ENCODE measurements at places on chromosomes 2 and 18.

GRCh38 chr2:113039158-113039557 is 13.5 kb downstream of the IL36B start:
- no peak for DNase-seq

- DNase-seq: no peak
These were observed 37.9 kb upstream of the RPL31 start for GRCh38 chr2:100964222-100964621.

- no peak for DNase-seq
These were observed 30.5 kb downstream of the DNMT3A start for GRCh38 chr2:25310965-25311864.

- no peak for DNase-seq
These were observed 33.0 kb upstream of the RPL37A start for GRCh38 chr2:216465579-216466195.

DNA sequence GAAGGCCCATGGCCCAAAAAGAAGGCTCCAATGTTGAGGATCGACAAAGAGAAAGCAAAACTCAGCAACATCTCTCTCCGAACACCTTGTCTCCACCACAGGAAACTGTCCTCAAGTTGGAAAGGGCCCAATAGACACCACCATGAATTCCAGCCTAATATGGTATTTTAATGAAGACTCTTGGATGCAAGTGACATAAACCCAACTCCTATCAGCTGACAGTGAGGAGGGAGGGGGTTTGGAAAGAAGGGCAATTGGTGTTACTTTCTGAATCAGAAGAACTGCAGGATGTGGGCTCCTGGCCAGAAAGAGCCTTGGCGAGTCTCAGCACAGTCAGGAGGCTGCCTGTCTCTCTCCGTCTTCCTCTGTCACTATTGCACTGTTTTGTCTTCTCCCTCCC is 40.3 kb upstream of the SIGLEC15 start:
- no peak for DNase-seq

GRCh38 chr2:143632751-143633374 is 503.6 kb downstream of the ARHGAP15 start:
- DNase-seq: no peak

DNA sequence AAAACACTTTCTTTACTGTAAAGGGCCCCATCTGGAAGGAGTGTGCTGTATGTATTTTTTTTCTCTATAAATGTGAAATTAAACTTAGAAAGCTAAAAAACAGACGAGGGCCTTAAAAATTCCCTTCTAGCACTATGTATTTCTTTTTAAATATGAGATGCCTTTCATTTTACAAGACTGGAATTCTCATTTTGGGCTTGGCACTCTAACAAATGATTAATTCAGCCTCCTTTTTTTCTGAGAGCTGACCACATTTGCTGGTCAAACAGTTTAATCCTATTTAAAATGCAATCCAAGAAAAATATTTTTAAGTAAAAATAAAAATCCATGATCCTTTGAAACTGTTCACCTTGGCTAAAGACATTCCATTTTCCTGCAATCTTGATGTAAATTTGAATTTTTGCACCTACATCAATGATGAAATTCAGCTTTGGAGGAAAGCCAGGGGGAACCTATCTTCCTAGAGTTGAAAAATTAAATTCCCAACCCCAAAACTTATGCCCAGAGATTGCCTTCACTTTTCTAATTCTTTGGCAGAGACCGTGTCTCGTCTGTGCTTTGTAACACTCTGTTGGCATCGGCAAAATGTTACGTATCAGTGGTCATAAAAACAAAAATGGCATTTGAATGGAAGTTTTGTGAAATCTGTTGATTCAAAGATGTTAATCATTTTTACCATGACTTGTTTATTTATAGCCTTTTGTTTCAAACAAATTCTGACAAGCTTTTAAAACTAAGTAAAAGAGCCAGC is 284.5 kb downstream of the ZNF521 start:
- DNase-seq: no peak

DNA sequence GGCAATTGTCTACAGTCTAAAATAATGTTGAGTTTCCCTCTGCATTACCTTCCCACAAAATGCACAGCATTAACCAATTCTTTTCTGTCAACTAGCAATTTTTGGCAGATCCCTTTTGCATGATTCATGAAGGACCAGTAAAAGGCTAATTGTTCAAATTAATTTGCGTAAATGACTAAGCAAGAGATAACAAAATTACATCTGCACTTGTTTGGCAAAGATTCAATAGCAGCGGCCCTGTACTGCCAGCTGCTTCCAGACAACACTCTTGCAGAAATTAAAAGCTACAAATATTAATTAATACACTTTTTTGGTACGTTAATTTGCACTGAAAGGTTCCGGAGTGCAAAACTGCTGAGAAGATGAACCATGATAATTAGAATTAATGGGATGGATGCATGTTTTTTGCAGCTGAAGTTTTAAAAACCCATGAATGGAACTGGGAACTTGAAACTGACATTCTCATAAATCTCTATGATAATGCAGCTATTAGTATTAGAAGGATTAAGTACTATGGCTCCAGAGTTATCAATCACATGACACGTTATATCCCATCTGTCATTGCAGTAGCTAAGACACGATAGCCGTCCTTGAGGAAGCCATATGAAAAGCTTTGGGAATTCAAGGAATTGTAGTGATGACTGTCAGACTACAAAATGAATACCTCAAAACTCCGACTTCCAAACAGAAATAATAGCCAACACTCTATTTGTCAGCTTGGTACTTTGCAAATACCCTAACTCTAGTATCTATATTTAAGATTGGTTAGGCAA is 1268.3 kb upstream of the ACVR2A start:
- no peak for DNase-seq

GRCh38 chr2:213036836-213037235 is 114.6 kb downstream of the IKZF2 start:
- no peak for DNase-seq

Data from omental fat pad (tissue), 4 donors.